Midbrain (tissue), 1 donor: ENCODE measurements at places on chromosomes 4 and X.

DNA sequence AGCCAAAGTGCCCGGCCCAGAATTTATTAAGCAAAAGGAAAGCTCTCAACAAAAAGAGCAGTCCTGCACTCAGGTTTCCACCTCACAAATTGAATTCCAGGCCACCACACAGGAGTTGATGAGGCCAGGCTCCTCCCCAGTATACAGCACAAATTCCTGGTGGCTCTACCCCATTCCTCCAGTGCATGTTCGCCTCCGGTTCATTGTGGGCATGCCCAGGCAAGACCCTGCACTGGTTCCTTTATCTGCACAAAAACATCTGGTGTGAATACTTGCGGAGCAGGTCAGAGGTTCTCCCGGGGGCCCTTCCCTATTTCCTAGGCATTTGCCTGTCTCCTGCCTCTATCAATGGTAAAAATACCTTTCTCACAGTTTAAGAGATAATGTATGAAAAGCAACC lies 195.2 kb upstream of the ANXA10 start:
- no peak for DNase-seq

GRCh38 chr4:164937576-164938270 lies 39.7 kb downstream of the TRIM61 start:
- DNase-seq, result peak; percentile 47

GRCh38 chr4:25345744-25346143 lies 31.3 kb upstream of the ANAPC4 start:
- no peak for DNase-seq

- no peak for DNase-seq
Observed at GRCh38 chr4:89254847-89255246, 52.8 kb downstream of the GPRIN3 start.

DNA sequence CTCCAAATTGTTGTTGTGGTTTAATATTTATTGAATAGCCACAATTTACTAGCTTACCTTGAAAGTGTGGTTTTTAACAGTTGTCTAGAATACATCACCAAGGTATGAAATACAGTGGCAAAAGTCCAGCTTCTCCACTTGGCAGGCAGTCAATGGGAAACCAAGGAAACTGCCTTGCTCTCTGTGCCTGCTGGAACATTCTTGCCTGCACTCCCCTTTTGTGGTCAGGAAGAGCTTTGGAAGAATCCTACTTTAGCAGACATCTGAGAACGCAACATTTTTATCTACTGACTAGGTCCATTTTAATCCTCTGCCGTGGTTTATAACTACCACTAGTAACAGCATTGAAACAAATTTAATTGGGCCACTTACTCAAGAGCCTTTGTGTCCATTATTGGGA lies 64.5 kb downstream of the TENM3 start:
- DNase-seq, result peak; percentile 30
